Activated naive CD8-positive, alpha-beta T cell treated with anti-CD3 and anti-CD28 coated beads, Interleukin-2, amount 10 ng/mL, durations not matched to agents 7 days and 5 days (primary cell): ENCODE measurements at places on chromosomes 3 and 15.

DNA sequence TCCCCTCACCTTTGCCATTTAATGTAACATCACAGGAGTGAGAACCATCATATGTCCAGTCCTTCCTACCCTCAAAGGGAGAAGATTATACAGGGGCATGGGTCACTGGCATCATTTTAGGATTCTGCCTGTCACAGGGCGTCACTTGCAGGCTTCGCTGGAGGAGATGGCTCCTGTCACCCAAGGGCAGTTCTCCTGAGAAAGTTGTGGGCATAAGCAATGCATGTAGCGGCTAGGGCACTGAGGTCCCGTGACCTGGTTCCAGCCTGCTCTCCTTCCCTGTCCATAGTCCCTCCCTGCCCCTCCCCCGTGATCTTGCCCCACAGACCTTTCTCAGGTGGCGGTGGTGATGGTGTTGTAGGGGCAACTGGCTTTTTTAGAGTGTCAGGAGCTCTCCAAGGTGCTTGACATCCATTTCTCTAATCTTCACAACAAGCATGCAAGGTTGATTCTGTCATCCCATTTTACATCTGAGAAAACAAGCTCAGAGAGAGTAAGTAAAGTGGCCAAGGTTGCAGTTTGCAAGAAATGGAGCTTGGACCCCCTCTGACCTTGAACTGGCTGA is 241.5 kb upstream of the CTDSPL start:
- no peak for DNase-seq

DNA sequence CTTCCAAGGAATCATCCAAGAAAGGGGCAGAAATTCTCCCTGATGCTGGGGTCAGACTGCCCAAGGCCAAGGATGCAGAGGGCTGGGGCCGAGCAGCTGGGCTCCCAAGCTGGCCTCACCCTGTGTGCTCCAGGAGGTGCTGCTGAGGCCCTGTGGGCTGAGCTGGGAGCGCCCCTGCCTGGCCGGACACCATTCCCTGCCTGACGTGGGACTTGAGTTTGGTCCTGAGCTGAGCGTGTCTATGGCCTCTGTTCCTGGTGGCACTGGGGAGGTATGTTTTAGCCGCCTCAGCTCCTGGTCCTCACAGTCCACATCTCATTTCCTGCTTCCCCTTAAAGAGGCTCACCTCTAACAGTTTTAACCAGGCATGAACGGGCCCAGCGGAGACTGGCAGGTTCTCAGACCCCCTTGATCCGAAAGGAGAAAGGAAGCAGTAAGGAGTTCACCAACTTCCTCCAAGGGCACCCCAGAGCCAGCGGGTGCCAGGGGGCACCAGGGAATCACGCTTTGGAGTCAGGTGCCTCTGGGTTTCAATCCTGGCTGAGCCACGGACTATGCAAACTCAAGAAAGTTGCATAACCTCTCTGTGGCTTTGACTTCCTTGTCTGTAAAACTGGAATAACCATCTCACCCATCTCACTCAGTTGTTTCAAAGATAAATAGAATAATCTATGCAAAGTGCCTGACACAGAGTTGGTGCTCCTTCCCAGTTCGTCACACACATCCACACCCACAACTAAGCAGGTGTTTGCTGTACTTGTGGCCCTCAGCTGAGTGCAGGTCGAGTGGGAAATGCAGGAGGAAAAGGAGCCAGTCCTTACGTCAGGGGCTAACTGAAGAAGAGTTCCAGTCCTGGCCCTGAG is 48.6 kb downstream of the SLC12A8 start:
- no peak for DNase-seq

DNA sequence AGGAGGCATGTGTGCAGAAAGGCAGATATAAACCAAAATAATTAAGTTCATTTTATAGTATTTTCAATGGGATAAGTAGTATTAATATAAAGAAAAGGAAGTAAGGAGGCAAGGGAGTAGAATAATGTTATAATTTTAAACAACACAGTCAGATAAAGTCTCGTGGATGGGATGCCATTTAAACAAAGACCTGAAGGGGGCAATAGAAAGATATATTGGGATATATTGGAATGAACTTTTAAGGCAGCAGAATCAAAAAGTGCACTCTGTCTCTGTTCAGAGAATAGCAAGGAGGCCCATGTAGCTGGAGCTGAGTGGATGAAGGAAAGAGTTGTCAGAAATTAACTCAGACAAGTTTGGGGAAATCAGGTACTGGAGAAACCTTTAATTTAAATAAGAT is 158.7 kb downstream of the CGGBP1 start:
- DNase-seq = no peak

DNA sequence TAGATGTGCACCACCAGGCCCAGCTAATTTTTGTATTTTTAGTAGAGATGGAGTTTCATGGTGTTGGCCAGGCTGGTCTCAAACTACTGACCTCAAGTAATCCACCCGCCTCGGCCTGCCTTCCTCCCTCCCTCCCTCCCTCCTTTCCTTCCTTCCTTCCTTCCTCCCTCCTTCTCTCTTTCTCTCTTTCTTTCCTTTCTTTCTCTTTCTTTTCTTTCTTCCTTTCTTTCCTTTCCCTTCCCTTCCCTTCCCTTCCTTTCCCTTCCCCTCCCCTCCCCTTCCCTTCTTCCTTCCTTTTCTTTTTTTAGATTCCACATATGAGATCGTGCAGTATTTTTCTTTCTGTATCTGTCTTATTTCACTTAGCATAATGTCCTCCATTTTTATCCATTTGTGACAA is 81.3 kb downstream of the FAM81A start:
- DNase-seq = no peak

DNA sequence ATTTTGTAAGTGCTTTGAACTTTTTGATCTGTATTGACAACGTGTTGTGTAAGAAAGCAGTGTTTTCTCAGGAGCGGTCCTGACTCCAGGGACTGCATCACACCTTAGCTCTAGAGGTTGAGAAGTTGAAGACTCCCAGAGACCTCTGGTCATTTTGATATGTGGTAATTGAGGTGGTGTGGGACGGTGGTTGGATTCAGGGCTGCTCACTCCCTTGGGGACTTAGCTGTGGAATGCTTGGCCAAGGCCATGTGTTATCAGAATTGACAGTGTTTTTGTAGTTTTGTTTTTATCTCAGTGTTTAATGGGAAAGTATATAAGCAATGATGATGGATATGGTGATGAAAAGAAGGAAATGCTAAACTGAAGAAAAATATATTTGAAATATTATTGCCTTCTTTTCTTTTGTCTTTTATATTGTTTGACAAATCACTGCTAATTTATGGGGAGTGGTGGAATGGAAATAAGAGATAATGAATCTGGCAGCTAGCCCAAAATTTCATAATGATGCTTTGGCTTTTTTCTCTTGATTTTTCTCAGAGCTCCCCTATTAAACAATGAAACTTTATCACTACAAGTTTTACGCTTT is 16.0 kb downstream of the CMSS1 start:
- no peak for DNase-seq

- DNase-seq = no peak
Observed at GRCh38 chr3:81217101-81217500, 544.3 kb downstream of the GBE1 start.

- no peak for DNase-seq
Observed at GRCh38 chr3:1910322-1910721, 188.3 kb upstream of the CNTN4 start.

GRCh38 chr3:152428577-152428976 is 159.8 kb downstream of the MBNL1 start:
- DNase-seq = no peak
